ENCODE measurements at places on chromosomes 5 and 9.

GRCh38 chr5:86971034-86971571, 296.6 kb upstream of the RASA1 start:
- DNase-seq: no peak

GRCh38 chr9:91771027-91771426, 179.0 kb downstream of the ROR2 start:
- peak; percentile 82 for DNase-seq

- DNase-seq: no peak
Observed at GRCh38 chr5:15431923-15432322, 68.1 kb upstream of the FBXL7 start.

DNA sequence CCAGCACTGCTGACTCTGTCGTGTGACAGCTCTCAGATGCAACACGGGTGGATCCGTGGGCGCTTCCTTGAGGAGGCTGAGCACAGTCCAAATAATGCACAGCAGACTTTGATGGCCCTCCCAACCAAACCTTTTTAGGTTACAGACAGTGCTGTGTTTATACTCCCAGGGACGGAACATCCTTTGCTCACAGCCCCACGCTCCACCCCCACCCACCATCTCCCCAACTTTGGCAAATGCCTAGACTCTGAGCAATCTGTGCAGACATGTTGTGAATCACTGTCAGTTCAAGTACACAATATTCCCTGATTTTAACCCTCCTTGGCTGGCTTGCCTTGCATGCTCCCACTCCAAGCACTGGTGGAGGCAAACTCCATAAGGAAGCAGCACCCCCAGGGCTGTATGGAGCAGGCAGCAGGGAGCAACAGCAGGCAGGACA, 324.6 kb downstream of the MLLT3 start:
- DNase-seq: no peak

DNA sequence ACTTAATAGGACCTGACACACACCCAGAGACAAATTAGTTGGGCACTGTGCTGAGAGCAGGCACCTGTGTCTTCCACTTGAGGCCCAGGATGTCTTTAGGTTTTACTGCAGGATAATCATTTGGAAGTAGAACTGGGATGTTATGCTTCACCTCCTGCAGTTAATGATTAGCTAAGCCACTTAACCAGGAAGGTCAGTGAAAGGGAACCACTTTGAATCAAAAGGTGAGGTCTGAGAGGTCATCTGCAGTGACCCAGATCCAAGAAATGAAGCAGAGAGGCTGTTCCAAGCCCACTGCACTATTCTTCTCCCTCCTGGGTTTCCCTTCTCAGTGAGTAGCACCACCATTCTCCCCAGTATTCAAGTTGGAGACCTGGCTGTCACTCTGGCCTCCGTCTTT, 110.5 kb downstream of the SNX18 start:
- no peak for DNase-seq

DNA sequence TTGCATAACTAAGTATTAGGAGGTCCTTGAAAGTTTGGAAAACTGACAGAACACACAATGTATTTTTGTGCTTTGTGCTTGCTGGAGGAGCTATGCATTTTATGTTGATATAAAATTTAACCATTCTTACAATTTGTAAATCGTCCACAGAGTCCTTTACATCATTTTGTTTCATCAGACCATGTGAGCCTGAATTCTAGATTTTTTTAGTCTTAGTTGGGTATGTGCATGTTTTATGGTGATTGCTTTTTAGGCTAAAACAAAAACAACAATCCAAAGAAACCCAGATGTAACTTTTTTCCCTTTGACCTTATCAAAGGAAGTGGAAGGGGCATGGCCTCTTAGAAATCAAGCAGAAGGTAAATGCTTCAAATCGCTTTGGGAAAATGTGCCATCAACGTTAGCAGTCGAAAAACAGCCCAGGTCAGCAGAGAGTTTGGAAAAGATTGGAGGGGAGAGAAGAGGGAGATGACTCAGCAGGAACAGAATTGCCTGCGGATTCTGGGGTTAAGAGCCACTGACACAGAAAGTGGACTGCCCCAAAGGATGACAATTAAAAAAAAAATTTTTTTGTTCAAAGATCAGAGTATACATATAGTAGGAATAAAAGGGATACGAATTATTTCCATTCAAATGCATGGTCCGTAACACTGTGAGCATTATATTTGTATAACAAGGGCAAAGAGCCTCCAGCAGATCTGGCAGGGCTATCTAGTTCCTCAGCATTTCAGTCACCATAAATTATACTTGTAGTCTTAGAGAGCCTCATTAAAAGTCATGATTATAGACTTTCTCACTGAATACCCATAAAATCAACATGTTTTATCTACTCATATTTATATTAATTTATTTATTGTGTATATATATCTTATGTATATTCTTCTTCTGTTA, 253.5 kb upstream of the HAPLN1 start:
- no peak for DNase-seq

- DNase-seq: no peak
Observed at GRCh38 chr9:116986015-116986414, 298.9 kb downstream of the TRIM32 start.

DNA sequence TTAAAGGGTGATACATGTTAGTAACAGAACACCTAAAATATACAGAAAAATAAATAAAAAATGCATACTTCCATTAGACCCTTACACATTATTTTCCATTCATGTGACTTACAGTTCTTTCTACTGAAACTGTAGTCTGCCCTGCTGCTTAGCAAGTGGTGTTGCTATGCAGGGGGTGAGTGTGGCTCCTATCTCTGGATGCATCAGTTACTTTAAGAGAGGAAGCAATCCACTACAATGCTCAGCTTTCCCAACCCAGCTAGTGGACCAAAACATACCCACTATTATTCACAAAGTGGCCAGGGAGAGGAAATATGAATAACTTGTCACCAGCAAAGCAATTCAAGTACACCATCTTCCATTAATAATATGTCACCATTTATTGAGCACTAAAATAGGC, 121.8 kb downstream of the DOCK2 start:
- no peak for DNase-seq

DNA sequence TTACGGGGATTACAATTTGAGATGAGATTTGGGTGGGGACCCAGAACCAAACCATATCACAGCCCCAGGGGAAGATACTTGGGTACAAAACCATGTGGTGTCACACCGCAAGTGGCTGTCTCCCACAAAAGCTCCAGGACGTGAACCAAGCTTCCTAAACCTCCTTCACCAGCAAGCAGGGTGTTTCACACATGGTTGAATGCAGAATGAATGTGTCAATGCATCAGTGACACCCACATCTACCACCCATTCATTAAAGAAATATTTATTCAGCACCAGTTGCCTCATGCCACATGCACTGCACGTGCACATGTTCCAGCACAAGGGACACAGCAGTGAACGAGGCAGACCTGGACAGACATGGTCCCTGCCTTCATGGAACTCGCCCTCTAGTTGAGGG, 70.9 kb upstream of the SPOCK1 start:
- DNase-seq: no peak

DNA sequence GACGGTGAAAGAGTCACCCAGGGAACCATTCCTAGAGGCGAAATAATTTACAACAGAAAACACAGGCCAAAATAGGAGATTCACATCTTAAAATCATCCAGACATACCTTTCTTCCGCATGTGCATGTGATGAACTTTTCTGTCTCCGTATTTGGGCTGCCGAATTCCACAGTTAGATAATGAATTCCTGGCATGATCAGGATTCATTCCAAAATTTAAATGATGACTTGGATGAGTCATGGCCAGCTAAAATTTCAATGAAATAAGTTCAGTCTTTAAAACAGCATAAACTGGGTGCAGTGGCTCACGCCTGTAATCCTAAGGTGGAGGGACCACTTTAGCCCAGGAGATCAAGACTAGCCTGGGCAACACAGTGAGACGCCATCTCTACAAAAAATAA, 82.7 kb downstream of the DROSHA start:
- no peak for DNase-seq

DNA sequence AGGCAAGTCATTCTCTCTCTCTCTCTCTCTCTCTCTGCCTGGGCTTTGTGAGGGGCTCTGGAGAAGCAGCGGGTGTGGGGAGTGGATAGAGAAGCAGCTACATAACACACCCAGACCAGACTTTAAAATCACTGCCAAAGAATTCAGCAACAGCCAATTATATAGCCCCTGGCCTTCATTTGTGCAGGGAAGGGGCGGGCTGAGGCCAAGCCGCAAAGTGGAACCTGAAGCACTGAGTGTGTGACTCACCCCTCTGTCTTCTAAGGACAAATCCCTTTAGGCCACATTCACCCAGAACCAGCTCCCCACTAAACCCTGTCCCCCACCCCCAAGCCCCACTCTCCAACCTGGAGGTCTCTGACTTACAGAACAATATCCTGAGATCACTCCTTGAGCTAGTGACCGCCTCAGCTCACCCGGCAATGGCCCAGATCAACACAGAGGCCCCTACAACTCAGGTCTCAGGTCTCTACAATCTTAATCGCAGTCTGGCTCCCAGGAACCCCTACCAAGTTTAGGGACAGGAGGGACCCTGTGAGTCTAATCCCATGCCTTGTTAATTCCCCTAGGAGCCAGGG, 6.0 kb downstream of the B4GALT1 start:
- DNase-seq: peak; percentile 60

- no peak for DNase-seq
Observed at GRCh38 chr5:126911986-126912385, 118.4 kb downstream of the MARCHF3 start.

- DNase-seq: no peak
Observed at GRCh38 chr9:123772374-123772773, 157.6 kb downstream of the DENND1A start.

DNA sequence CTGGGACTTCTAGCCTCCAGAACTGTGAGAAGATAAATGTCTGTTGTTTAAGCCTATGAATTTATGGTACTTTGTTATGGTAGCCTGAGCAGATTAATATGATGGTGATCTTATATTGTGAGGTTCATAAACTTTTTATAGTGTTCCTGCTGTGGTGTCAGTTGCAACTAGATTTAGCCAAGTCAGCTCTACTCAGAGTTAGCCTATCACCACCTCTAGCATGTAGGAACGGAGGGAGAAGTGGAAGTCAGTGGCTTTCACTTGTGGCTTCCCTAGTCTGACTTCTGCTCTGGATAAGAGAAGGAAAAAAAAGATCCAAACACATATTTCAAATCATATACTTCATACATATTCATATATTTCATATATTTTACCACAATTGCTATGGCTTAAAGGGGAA, 6.6 kb downstream of the POC5 start:
- DNase-seq: no peak

DNA sequence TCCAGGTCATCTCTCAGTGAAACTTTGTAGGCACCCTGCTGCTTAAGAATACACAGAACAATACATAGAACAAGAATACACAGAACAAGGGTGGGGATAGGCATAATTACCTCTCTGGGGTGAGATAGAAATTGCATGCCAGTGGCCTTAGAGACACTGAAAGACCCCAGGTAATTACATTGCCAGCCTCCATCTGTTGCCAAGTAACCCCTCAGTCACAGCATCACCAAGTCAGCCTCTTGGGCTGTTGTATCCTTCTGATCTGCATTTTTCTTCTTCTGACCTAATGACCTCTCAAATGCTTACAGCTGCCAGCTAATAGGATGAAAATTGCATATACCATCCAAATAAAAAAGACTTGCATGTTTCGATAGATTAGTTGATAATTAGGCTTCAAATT, 167.7 kb downstream of the GRIA1 start:
- no peak for DNase-seq

DNA sequence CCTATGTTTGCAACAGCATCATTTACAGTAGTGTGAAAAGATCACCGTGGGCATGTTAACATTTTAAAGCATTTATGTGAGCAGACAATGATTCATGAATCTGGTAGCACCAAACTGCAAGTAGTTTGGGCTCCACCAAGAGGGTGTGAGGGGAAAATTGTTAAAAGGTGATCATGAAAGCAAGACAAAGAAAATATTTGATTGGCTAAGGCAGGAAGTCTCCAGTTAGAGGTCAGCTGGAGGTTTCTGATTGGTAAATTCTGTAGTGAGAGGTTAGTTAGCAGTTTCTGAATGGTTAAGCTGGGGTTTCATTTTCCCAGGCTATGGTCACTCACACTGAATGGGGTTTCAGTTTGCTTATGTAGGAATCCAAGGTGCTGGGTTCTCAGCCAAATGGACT, 13.5 kb upstream of the DRD1 start:
- DNase-seq: no peak

GRCh38 chr5:139708434-139708861, 60.3 kb downstream of the CXXC5 start:
- no peak for DNase-seq

GRCh38 chr5:134255418-134256150, 29.7 kb upstream of the PPP2CA start:
- no peak for DNase-seq

DNA sequence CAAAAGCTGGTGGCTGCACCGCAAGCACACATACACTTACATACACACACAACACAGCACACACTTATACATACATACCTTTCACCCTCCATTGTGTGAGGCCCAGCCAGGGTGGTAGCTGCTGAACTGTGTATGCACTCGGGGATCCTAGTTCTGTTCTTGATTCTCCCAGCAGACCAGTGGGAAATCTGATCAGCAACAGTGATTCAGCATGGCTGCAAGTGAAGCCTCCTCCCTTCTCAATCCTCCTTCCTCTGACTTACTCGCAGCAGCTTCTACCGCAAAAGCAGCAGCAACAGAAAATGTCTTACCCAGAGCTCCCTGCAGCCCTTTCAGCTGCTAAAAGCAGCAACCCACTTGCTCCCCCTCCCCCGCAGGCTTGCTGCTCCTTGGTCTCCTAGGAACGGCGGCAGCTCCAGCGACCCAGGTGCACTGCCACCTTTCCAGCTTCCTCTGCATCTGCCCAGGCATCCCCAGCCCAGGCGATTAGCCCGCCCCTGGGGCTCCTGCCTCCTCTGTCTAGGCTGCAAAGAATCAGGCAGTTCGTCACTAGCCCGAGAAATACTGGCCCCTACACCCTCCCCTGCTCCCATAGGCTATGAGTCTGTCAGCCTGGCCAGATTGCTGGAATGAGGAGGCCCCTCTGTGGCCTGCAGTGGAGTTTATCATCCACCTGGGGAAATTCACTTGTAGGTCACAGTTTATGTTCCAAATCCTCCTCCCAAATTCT, at the start of gene KLHL3:
KLHL3 (minus strand) TSS at position 535 of the 730 bp plus-strand sequence; CDS start at position 92, 443 bp downstream.
- DNase-seq: peak; percentile 39
